ENCODE measurements at places on chromosomes 7 and 10.

- DNase-seq: no peak
These were observed 45.6 kb downstream of the SMURF1 start for GRCh38 chr7:99098286-99098823.

DNA sequence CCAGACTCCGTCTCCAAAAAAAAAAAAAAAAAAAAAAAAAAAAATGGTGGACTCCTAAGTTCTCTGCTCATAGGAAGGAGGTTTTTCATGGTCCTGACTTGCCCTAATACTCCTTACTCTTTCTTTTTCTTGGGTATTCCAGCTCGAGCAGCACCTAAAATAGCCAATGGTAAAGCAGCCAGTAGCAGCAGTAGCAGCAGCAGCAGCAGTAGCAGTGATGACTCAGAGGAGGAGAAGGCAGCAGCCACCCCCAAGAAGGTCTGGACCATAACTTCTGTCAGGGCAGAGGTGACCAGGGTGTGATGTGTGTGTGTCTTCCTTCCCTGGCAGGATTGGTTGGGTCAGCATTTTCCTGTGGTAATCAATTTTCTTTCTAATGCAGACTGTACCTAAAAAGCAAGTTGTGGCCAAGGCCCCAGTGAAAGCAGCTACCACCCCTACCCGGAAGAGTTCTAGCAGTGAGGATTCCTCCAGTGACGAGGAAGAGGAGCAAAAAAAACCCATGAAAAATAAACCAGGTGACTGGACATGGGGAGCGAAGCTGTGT, 6.9 kb downstream of the NOLC1 start:
- no peak for DNase-seq

DNA sequence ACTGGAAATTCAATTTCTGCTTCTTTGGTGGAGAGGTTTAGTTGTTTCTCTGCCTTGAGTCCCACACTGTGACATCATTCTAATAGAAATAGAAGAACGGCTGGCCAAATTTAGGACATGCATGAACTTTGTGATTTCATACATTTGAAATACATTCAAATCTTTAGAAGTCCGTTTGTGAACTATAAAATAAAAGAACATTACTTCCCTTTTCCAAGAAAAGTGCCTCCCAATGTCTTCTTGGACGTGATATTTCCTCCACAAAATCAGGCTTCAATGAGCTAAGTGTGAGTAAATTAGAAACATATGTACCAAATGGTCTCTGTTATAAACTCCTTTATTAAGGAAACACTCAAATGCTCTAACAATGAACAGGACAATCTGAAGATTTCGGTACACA, 314.5 kb upstream of the AKR1E2 start:
- DNase-seq: peak; percentile 24

- no peak for DNase-seq
These were observed 131.8 kb upstream of the ZEB1 start for GRCh38 chr10:31187182-31187581.

DNA sequence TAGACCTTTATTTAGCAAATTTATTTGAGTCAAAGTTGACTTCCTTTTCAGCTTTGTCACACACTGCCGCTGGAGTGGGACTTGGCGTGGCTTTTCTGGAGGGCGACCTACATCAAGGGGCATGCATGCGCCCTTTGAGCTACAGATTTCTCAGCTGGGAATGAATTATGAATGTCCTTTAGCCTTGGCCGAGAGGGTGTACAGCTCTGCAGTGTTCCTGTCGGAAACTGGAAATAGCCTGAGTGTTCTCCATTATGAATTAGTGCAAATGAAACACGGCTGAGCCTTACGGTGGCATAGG, 79.7 kb downstream of the GLRX3 start:
- DNase-seq: no peak

DNA sequence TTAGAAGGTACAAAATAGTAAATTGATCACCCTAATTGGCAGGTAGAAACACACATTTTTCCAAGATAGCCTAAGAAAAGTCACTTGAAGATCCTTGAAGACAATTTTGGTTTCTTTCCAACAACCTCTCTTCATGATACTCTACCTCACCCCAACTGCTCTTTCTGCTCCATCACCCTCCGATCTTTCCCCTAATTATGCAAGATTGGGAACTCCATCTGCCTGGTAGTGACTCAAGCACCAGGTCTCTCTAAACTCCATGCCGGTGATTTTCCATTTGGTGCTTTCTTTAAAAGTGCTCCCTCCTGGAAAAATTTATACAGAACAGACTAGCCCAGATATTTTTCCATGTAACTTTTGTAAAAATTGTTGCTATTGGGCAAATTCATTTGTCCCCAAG, 1.1 kb upstream of the AKR1B1 start:
- no peak for DNase-seq

GRCh38 chr7:30938435-30939316, 25.1 kb upstream of the GHRHR start:
- DNase-seq: peak; percentile 58

- DNase-seq: no peak
These were observed at the start of gene DHX32 for GRCh38 chr10:125881192-125881591. DHX32 (minus strand) TSS chr10:125881292; CDS start chr10:125880824, 468 bp downstream.

DNA sequence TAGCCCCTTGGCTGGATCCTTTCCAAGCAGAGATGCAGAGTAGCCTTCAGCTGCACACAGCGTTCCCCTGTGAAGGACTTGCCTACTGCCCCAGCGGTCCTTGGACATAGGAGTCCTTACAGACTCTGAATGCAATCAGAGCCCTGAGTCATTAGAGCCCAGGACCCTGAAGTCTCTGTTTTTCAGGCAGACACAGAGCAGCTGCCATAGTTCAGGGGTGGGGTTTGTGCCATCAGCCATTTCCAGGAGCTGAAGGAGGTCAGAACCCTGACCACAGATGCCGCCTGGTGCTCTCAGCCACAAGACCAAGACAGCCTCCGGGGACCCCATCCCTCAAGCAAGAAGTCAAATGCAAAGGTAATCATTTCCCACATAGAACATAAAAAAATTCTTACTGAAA, 32.8 kb upstream of the WDFY4 start:
- no peak for DNase-seq

GRCh38 chr7:4830176-4830575, 31.7 kb downstream of the PAPOLB start:
- peak; percentile 75 for DNase-seq

DNA sequence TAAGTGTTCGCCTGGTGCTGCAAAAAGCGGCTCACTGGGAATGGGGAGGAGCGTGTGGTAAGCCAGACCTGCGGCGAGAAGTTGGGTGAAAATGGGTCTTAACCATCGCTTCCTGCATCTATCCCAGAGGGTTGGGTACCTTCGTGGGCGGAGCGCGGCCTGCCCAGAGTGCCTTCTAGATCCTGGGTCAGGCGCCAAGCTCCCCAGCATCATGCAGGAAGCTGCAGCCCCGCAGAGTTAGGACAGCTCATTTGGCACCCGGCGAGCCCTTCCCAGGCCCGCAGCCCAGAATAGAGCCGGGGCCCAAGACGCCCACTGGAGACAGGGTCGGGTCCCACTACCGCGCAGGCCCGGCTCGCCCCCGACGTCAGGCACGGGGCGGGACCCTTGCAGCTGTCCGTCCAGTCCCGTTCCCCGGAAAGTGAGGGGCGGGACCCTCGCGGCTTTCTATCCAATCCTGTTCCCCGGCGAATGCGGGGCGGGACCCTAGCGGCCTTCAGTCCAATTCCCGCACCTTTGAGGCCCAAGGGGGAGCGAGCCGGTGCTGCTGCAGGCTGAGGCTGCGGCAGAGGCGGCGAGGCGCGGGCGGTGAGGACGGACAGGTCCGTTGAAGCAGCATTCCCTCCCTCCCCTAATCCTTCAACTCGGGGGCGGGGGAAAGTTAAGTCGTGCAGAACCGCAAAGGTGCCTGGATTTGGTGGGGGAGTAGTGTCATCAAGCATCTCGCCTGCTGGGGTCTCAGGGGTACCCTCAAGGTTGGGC, at the start of gene CROT:
TSS of gene CROT (plus strand) at position 499 of the 762 bp plus-strand sequence. CDS start 3,405 bp downstream, outside the sequence.
- peak; percentile 89 for DNase-seq

DNA sequence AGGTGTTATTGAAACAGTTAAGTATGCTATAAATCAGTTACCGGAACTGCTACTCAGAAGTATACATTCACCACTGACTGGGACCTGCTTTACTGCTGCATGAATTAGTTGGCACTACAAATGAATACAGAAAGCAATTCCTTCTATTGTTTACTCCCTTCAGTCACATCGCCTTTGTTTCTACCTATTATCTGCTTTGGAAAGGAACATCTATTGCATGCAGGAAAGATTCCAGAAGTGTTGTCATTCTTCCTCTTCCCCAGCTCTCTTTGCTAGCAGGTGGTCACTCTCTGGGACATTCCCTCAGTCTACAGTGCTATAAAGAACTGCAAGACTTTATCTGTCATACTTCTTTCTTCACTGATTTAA, 131.3 kb downstream of the ANK3 start:
- DNase-seq: no peak

DNA sequence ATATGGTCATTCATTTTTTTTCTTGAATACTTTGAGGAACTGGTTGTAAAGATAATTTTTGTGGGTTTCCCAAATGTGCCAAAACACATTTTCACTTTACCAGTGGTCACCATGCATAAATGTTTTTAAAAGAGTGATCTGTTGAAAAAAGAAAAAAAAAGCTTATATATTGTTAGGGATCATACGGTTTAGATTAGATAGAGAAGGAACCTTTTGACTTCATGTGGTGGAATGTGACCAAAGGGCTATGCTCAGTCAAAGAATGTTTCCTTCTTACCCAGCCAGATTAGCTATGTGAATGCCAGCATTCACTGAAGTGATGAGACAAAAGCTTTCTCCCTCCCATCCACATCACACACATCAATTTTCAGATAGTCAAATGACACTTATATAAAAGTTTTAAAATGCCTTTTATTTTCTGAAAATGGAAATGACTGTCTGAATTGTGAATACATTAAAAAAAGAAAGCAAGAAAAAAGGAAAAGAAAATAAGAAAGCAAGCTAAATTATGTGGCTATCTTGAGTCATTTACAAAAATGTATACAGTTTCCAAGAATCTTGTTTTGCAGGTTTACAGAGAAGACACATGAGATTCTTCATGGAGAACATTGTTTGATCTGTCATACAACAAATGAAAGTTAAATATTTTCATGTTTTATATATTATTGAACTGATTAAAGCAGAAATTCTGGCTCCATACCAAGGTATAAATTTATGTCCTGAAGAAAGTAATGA, 8.6 kb upstream of the CPED1 start:
- no peak for DNase-seq
